Activated naive CD8-positive, alpha-beta T cell treated with anti-CD3 and anti-CD28 coated beads, Interleukin-2, amount 10 ng/mL, durations not matched to agents 7 days and 5 days (primary cell): ENCODE measurements at places on chromosomes 6 and 20.

GRCh38 chr6:160156842-160157241 is 35.2 kb downstream of the SLC22A1 start:
- peaks cover 4% of the 10 kb centered on the region for H3K36me3 ChIP-seq
- no peaks in the 10 kb centered on the region for H3K4me1 ChIP-seq
- no peak overlapping the region for H3K27ac ChIP-seq
- DNase-seq: no peak
- no peak overlapping the region for H3K4me3 ChIP-seq

GRCh38 chr20:32685541-32686529 is 12.1 kb upstream of the C20orf203 start:
- peaks cover 17% of the 10 kb centered on the region for H3K4me1 ChIP-seq
- no peak overlapping the region for H3K27ac ChIP-seq
- no peak for DNase-seq
- H3K36me3 ChIP-seq: peaks cover 3% of the 10 kb centered on the region
- H3K4me3 ChIP-seq: no peak overlapping the region

GRCh38 chr6:12102350-12102749 is 90.2 kb downstream of the HIVEP1 start:
- no peak overlapping the region for H3K27ac ChIP-seq
- H3K4me1 ChIP-seq: peaks cover 18% of the 10 kb centered on the region
- H3K36me3 ChIP-seq: peaks cover 22% of the 10 kb centered on the region

- H3K27ac ChIP-seq: no peak overlapping the region
- no peaks in the 10 kb centered on the region for H3K36me3 ChIP-seq
- no peak for DNase-seq
These were observed 383.7 kb upstream of the CDH4 start for GRCh38 chr20:60868316-60868891.

- peaks cover 40% of the 10 kb centered on the region for H3K4me1 ChIP-seq
- H3K4me3 ChIP-seq: no peak overlapping the region
- peaks cover 13% of the 10 kb centered on the region for H3K36me3 ChIP-seq
- no peak for DNase-seq
- no peaks in the 10 kb centered on the region for H3K27me3 ChIP-seq
- peak overlapping the region; percentile 49 for H3K27ac ChIP-seq
These were observed 29.1 kb downstream of the RALY start for GRCh38 chr20:34022839-34023234.

DNA sequence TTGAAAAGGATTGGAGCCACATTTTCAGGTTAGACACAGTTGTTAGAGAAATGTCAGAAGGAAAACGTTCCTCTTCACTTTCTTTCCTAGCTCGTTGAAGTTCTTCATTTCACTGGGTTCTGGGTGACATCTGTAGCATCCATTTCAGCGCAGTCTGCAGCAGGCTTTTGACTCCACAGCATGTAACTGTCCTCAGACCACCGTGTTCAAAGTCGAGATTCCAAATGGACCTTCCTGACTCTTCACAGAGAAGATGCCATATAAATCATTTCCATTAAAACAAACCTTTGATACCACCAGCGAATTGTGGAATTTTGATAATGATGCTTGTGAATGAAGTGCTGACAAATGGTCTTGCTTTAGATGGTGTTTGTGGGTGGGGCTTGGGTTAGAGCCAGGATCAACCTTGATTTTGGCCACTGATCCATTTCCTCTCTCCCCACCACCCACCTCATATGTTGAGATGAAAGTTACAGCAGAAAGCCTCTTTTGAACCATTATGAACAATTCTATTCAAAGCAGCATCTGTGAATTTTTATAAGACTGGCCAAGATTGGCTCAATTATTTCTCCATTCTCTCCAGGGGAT is 185.3 kb upstream of the PREP start:
- H3K27ac ChIP-seq: no peak overlapping the region
- peaks cover 6% of the 10 kb centered on the region for H3K36me3 ChIP-seq
- peaks cover 15% of the 10 kb centered on the region for H3K27me3 ChIP-seq
- H3K4me3 ChIP-seq: peak overlapping the region; percentile 74

DNA sequence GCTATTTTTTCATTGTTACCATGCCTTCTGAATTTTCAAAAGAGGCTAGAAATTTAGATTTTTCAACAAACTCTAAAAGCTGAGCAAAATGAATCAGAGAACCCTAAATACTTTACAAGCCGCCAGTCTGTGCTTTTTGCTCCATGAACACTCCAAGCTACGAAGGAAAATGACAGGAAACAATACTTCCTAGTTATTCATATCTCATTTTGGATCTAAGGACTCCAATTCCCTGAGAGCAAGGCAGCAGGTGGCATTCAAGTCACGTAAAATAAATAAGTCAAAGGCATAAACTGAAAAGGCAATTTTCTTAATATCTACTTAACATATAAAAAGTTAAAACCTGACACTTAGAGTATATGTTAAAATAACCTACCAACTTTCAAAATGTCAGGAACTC is 50.6 kb downstream of the PDSS2 start:
- no peaks in the 10 kb centered on the region for H3K27me3 ChIP-seq
- no peak overlapping the region for H3K4me3 ChIP-seq
- peaks cover 3% of the 10 kb centered on the region for H3K4me1 ChIP-seq
- peaks cover 26% of the 10 kb centered on the region for H3K36me3 ChIP-seq
